ENCODE measurements at places on chromosomes 7 and 10.
A peak's percentile ranks its signal among the peaks of the same experiment; 100 is the strongest.

DNA sequence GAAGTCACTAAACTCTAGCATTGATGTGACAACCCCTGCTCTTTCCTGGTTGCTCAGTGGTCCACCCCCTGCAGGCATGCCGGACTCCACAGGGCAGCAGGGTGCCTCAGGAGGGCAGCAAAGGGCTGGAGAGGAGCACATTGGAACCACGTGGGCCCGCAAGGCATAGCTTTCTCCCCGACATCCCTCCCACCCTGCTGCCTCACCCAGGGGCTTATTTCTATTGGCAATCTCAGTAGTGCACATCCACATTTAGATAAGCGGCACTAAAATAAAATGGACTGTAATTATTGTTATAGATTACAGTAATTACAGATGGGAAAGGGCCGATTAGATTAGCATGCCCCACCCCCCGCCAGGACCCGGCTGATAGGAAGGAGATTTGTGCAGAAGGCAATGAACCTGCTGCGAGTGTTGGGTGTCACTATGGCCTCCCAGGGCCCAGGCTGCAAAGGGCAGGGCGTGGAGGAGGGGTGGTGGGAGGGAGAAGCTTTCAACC, 580.1 kb downstream of the GRID1 start:
- no peak for DNase-seq

DNA sequence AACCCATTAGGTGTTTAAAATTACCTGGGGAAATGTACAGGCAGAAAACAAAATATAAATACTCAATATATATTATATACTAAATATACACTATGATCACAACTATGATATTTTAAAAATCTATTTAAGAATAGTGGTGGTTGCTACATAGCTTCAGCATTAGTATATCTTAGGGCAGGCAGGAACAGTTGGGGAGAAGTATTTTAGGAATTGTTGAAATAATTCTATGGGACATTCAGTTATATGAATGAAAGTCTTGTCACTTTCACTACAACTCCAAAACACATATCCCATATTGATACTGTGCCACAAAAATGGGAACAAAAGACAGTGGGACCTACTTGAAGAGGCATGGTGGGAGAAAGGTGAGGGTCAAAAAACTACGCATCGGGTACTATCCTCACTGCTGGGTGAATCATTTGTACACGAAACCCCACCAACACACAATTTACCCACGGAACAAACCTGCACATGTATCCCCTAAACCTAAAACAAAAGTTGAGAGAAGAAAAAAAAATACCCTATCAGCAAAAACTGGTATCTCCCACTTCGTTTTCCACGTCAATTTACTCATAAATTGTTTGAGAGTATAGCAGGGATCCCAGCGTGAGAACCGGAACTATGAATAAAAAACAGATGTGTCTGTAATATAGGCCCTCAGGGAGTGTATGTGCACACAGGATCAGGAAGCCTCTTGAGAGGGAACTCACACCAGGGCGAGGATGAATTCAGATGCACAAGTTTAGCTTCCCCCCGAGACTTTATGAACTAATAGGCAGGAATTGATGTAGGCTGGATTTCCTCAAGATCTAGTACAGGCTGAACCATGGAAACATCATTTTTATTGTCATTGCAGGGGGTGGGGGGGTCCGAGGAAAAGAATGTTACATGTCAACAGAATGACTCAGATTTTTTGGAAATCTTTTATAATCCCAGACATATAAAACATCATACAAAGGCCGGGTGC, 16.2 kb downstream of the SLC16A12 start:
- no peak for DNase-seq

GRCh38 chr10:96696845-96697425, 23.4 kb downstream of the PIK3AP1 start:
- no peak for DNase-seq

GRCh38 chr10:78571286-78571685, 497.5 kb upstream of the ZMIZ1 start:
- no peak for DNase-seq

DNA sequence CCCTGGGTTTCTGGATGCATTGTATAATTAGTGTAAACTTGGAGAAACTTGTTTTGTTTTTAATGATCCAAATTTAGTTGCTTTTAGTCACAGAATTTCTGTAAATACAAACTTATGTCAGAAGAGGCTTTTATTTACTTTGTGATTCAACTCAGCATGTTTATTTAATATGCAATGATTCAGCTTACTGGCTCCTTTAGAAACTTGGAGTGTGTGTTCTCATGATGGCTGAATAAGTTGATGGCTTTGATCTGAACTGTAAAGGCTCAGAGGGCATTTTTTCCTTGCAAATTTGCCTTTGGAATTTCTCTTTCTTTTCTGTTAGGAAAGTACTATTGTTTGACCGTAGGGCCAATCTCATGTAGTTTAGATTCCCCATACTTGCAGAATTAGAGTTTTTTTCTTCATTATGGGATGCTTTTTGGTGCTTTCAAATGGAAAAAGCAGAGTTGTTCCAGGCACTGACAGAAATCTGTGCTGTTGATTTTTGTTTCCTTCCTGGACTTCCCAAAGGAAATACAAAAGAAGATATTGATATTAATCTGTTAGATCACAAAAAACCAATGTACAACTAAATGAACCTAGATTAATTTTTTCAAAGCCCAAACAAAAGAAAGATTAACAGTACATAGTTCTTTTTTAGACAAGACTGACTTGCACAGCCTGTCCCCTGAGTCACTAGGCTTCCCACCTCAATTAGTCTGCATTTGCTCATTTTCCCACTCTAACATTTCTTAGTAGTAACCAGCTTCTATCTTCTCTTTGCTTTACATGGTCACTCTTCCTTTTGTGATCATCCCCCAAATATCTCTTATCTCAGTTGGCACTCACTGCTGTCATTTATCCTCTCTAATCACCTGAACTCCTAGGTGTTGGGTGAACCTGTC, 96.8 kb upstream of the AGR3 start:
- no peak for DNase-seq

- no peak for DNase-seq
These were observed at the start of gene PPP1R9A for GRCh38 chr7:94907026-94907810. Gene PPP1R9A (plus strand): TSS chr7:94907594. CDS start chr7:94910114, 2,520 bp downstream.

- no peak for DNase-seq
These were observed 6.1 kb downstream of the COPG2 start for GRCh38 chr7:130662426-130662825.

GRCh38 chr7:141210862-141211261, 137.0 kb downstream of the TMEM178B start:
- no peak for DNase-seq

DNA sequence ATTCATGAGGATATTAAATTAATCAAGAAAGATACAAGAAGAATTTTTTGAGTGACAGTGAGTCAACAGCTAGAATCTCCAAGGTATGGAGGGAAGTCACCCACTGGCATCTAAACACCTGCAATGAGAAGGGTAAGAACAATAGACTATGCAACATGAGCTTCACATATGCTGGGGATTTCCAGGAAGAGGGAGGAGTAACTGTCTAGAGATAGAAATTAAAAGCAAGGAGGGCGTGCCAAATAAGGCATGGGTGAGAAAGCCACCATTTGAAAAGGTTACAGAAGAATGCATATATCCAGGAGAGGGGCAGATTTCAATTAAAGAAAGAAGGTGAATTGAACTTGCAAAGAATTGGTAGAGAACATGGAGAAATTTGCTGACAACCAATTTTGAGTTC, 365.7 kb downstream of the GPR37 start:
- no peak for DNase-seq

- DNase-seq: no peak
These were observed 86.9 kb downstream of the DAGLB start for GRCh38 chr7:6360841-6361240.

GRCh38 chr7:44883961-44884620, 1.2 kb downstream of the PURB start:
- DNase-seq: no peak

DNA sequence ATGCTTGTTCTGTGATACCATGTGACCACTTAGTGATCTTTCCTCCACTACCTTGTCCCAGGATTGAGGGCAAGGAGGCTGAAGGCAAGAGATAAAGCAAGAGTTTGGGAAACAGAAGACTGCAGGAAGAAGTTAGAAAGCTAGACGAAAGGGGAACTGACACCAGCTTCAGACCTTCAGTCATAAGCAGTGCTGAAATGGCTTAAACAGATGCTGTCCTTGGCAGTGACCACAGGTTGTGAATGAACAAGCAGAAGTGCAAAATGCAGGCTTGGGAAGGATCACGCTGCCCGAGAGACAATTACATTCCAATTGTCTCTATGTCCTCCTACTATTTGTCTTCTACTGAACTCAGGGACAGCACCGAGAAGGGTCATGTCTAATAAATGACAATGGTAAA, 704.9 kb upstream of the AUTS2 start:
- no peak for DNase-seq

GRCh38 chr10:133442191-133442966, 11.4 kb upstream of the SCART1 start:
- peak; percentile 45 for DNase-seq

DNA sequence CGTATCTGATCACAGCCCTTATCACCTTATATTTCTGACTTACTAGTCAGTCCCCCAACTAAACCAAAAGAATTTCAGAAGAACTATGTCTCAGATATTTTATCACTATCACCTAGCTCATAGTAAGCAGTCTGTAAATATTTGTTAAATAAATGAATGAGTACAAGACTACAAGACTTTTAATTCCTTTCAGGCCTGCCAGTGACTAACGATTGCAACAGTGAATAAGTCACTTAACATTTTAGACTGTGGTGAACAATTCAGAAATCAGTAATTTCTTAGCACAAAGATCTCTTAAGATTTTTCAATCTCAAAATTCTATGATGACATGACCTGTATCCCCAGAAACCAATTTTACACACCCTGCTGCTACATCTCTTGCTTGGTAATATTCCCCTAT, 162.2 kb downstream of the IMMP2L start:
- DNase-seq: no peak

- DNase-seq: no peak
These were observed 165.8 kb downstream of the LRRC4 start for GRCh38 chr7:127865466-127865865.

DNA sequence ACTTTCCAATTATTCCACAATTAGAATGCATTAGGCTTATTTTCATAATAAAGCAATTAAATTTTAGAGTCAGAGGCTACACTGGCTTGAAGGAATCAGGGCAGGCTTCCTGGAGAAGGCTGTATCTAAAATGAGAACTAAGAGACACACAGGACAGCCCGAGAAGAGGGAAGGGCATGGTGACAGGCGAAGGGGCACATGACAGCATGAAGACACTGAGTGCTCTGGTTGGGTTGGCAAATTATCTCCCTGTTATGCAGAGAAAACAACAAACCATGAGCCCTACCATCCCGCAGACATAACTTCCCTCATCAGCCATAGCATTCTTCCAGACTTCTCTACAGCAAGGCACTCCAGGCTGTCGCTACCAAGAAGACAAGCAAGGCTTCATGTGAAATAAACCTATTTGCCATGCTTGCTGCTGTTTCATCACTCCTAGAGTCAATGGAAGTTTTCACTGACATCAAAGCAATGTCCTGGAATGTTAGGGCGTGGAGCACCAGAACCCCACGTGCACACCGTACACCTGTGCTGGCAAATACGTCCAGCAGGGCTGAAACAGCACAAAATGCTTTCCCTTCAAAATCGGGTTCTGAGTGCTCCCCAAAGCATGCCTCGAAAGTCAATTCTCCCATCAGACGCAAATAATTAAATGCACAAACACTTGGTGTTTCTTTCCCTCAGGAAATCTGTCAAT, 21.3 kb downstream of the VOPP1 start:
- DNase-seq: no peak

DNA sequence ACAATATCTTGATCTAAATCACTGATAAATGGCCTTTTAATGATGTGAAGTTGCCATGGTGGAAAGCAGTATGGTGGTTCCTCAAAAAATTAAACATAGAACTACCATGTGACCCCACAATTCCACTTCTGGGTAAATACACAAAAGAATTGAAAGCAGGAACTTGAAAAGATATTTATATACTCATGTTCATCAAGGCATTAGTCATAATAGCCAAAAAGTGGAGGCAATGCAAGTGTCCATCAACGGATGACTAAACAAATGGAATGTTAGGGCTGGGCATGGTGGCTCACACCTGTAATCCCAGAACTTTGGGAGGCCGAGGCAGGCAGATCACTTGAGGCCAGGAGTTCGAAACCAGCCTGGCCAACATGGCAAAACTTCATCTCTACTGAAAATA, 2.0 kb upstream of the DNAJC12 start:
- no peak for DNase-seq

- no peak for DNase-seq
These were observed 420.4 kb downstream of the HTR7 start for GRCh38 chr10:90437452-90437851.

DNA sequence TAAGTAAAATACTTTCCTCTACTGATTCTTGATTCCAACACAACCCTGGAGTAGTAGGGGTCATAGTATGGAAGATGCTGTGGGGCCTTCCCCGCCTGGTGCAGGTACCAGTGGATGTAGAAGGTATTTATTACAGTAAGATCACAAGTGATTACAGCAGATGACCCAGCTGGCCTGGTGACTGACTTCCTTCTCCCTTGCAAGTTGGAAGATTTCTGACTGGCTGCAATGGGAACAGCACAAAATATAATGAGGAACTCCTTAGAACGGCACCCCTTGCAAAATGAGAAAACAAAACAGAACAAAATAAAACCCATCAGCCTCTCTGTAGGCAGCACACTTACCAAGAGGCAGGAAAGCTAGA, 61.7 kb upstream of the TARP start:
- DNase-seq: no peak

DNA sequence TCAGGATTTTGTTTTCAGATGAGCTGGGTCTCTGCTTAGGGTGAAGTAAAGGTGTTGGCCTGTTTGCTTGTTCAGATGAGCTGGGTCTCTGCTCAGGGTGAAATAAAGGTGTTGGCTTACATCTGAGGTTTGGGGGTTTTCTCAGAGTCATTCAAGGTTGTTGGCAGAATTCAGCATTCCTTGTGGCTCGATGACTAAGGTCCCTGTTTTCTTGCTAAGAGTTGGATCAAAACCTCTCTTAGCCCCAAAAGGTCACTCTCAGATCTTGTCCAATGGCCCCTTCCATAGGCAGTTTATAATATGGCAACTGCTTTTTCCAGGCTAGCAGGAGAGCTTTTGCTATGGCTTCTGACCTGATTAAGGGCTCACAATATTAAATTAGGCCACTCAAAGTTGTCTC, 106.6 kb downstream of the ADAM22 start:
- DNase-seq: no peak

- DNase-seq: no peak
These were observed 423 bp downstream of the LSM5 start for GRCh38 chr7:32489788-32490126.

GRCh38 chr10:102534333-102534732, 30.6 kb downstream of the SUFU start:
- DNase-seq: no peak

DNA sequence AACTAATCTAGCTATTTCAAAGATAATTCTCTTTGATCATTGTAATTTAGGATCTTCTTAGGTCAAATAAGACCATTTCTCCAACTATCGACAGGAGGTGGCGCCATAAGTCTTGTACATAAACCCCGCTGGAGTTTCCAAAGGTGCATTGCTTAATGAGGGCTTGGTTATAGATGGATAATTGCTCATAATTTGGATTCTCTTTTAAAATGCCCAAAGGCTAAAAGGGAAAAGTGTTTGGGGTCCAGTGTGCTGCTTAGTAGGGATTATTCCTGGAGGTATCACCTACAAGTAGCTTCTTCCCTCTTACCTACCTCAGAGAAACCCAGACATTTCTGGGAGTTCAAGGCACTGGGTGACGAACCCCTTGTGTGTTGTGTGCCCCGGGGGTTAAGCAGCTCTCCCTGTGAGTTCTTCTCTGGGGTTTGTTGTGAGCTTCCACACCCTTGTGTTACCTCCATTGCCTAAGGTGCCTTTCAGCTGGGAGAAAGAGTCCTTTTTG, 75.2 kb downstream of the PAXIP1 start:
- peak; percentile 78 for DNase-seq

- DNase-seq: no peak
These were observed 21.3 kb downstream of the CALML3 start for GRCh38 chr10:5545778-5546710.

GRCh38 chr7:107045195-107045960, 873 bp downstream of the PRKAR2B start:
- DNase-seq: no peak

All from activated naive CD4-positive, alpha-beta T cell treated with Interleukin-2 at 50 U/mL for 16 hours (primary cell).